ENCODE measurements at places on chromosomes 1 and 21. TPM values are rescaled to one million over a fixed set of nuclear protein-coding genes. Genes with fewer than 3 reads are reported as not detected.

DNA sequence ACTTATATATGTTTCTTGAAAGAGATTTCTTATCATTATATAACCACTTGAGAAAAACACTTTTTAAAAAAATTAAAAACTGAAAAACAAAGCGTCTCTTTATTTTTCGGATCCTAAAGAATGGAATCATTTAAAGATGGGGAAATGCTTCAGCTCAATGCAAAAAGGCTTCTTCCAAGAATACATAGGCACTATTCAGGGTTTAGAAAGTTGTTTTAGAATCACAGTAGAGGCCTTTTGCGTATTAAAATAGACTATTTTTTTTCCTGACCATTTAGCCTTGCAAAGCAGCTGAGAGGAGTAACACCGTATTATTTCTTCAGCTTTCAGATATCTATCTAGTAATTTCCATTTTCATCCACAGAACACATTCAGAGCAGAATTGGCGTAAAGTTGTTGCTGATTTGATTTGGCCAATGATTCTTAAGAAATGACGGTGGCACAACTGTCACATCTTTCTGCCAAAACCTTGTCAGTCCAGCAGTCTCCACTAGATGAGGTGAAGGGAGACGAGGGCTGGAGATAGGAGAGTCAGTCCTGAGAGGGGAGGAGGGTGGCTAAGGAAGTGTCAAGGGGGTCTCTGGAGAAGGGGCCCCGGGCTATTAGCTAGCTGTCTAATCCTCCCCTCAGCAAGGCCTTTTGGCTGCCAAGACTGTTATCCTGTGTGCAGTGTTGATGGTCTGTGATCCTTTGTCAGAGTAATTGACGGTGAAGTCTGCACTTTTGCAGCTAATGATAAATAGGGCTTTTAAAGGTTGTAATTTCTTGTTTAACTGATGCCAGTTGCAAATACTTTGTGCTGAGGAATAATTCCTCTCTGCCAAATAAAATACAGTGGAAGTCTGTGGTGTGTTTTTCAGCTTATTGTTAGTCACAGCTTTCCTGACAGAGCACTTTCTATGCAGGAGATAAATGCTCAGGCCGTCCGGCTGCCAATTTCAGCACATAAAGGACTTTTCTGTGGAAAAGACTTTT is 34.7 kb downstream of the PRRX1 start:
- peak; percentile 66 for DNase-seq

- DNase-seq = peak; percentile 10
Measured at GRCh38 chr1:72284348-72285073, 2.2 kb upstream of the NEGR1 start.

DNA sequence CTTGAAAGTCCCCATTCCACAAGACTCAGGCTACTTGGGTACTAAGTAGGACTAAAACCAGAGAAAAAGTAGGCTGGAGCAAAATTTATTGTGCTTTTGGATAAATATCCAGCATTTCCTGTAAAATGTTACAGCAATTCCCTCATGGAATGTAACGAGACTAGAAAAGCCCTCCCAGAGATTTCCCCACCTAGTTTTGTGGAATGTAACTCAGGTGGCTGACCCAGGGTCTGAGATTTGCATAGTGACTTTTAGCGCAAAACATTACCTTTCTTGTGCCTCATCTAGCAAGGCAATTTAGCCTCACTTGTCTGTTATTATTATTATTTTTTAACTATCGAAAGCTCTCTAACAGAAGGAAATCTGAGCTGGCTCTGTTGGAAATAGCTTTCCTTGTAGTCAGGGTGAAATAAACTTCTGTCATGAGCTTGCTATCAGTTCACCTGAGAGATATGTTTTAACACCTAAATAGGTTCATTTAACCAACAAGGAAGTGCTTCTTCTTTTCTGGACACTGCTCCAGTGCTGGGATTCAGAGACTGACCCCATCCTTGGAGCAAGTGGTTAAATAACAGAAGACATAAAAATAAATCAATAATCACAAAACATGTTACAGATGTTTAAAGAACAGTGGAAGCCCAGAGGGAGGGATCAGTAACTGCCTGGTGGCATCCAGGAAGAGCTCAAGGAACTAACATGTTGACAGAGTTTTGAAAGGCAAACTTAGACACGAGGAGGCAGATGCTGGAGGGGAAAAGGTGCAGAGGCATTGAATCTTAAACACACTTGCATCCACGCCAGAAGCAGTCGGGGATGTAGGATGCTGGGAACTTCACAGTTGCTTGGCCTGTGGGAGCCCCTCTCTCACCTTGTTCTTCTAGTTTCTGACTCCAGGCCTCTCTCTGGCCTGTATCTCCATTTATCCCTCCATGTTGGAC is 68.3 kb upstream of the RHOU start:
- no peak for DNase-seq

GRCh38 chr1:113459279-113459678 is 69.0 kb downstream of the MAGI3 start:
- DNase-seq = no peak

Gene CDK18
- 2.7 TPM for total RNA-seq

Gene SH2D1B
- total RNA-seq = not detected

Data from SK-MEL-5 (cell line).